ENCODE measurements at places on chromosomes 11 and 22. TPM values are rescaled to one million over a fixed set of nuclear protein-coding genes. Genes with fewer than 3 reads are reported as not detected.

DNA sequence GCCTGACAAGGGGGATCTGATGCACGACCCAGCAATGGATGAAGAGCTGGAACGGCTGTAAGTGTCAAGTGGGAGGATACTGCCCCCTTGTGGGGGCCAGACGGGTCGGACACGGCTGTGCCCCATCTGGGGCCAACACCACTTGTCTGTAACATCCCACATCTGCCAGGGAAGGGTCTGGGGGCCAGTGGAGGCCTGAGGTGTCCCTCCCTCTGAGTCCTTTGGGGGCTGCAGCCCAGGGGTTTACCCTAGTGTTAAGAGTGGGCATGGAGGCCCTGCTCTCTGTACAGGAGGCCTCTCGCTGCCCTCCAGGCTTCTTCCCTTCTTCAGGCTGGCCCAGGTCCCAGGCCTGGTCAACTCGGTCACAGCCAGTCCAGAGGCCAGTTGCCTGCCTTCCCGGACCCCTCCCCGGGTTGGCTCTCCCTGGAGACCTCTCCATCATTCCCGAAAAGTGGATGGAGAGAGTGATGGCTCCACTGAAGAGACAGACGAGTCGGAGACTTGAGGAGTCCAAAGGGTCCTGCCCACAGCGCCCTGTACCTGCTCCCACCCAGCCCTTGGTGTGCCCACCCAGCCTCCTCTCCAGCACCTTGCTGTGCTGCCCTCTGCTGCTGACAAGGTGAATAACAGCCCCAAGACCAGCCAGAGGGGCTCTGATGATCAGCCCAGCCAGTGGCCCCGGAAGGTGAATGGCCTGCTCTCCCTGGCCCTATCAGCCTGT is 15.4 kb downstream of the ARFGAP2 start:
- no peak for DNase-seq

- DNase-seq, result no peak
These were observed 17.5 kb downstream of the USP2 start for GRCh38 chr11:119363851-119364590.

DNA sequence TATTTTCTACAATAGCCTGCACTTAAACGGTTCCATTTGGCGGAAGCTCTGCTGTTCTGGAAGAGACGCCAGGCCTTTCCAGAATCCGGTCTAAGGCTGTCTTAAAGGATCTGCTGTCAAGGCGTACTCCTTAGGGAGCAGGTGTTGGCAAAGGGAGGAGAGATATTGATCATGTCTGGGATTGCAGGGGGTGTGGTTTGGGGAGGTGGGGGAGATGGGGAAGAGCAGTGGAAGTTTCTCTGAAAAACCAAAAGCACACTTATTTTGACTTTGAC is 22.5 kb upstream of the WNT11 start:
- DNase-seq, result no peak

The TPBGL gene
- polyA plus RNA-seq, result 0.14 TPM

The YAP1 gene
- polyA plus RNA-seq, result 160 TPM

The SCGB2A2 gene
- polyA plus RNA-seq, result not detected
